Stimulated activated CD8-positive, alpha-beta memory T cell treated with anti-CD3 and anti-CD28 coated beads, Interleukin-7, amount 100 ng/mL, for 1 hour (primary cell): ENCODE measurements at places on chromosomes 11 and 22.

DNA sequence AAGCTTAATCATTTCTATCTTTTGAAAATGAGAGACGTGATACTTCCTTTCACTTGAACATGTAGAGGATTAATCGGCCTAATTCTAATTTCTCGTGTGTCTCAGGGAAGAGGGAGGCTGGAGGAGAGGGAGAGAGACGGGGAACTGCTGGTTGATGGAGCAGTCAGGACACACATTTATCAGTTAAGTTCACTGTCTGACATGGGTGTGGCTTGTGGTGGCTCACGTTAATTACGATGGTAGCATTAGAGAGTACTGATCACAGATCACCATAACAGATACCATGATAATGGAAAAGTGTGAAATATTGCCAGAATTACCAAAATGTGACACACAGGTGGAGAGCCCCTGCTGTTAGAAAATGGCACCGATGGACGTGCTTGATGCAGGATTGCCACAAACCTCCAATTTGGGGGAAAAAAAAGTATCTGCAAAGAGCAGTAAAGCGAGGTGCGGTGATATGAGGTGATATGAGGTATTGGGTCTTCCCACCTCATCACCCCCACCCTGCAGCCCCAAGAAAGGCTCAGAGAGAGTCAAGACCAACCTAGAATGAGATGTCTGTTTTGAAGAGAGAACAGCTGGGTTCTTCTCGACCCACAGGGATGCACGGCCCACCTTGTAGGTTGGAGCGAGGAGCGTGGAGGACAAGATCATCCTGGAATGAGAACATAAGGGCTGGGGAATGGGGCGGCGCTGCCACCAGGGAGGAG, 19.7 kb downstream of the ZBED4 start:
- DNase-seq: no peak

- no peak for DNase-seq
These were observed at the start of gene CASP4 for GRCh38 chr11:104968355-104968855. CASP4 (minus strand) TSS chr11:104968574; CDS start chr11:104968525, 49 bp downstream.

- DNase-seq: no peak
These were observed 12.1 kb downstream of the DCUN1D5 start for GRCh38 chr11:103079833-103080232.

DNA sequence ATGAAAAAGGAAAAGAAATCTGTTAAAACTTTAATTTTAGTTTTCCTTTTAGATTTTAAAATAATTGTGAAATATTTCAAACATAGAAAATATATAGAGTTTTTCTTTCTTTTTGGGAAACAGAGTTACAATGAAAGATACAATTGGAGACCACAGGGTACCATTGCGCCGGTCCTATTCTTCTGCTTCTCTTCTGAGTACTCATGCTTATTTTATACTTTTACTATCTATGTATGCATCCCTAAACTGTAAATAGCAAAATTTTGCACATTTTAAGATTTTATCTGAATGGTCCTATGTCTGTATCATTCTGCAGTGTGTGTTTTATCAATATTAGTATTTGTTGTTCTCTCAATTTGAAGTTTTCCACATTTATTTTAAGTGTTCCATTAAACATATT, 65.0 kb downstream of the EHF start:
- no peak for DNase-seq

GRCh38 chr11:2698386-2699184, 1.2 kb downstream of the KCNQ1OT1 start:
- no peak for DNase-seq

- DNase-seq: no peak
These were observed 11.7 kb downstream of the OSBPL5 start for GRCh38 chr11:3153291-3153861.

GRCh38 chr11:67323526-67323925, 20.2 kb downstream of the SSH3 start:
- no peak for DNase-seq
